ENCODE measurements at places on chromosomes 1 and 21.

GRCh38 chr1:22969304-22969709 lies 3.4 kb downstream of the LACTBL1 start:
- no peak for DNase-seq
- no peak overlapping the region for H3K27ac ChIP-seq
- H3K27me3 ChIP-seq, result peaks cover 9% of the 10 kb centered on the region
- no peaks in the 10 kb centered on the region for H3K4me1 ChIP-seq

GRCh38 chr1:153734396-153735089 lies 6.7 kb downstream of the INTS3 start:
- H3K27me3 ChIP-seq, result no peaks in the 10 kb centered on the region
- H3K36me3 ChIP-seq, result no peaks in the 10 kb centered on the region
- H3K4me1 ChIP-seq, result no peaks in the 10 kb centered on the region
- no peak for DNase-seq
- H3K4me3 ChIP-seq, result no peak overlapping the region

GRCh38 chr1:182563095-182563494 lies 26.0 kb downstream of the RNASEL start:
- H3K36me3 ChIP-seq, result no peaks in the 10 kb centered on the region
- no peak overlapping the region for H3K4me3 ChIP-seq
- no peaks in the 10 kb centered on the region for H3K4me1 ChIP-seq
- DNase-seq, result no peak

- no peak overlapping the region for H3K4me3 ChIP-seq
- no peak overlapping the region for H3K27ac ChIP-seq
- DNase-seq, result no peak
- no peaks in the 10 kb centered on the region for H3K36me3 ChIP-seq
- no peaks in the 10 kb centered on the region for H3K27me3 ChIP-seq
- H3K4me1 ChIP-seq, result no peaks in the 10 kb centered on the region
Measured at GRCh38 chr1:216665406-216665805, 57.8 kb downstream of the ESRRG start.

DNA sequence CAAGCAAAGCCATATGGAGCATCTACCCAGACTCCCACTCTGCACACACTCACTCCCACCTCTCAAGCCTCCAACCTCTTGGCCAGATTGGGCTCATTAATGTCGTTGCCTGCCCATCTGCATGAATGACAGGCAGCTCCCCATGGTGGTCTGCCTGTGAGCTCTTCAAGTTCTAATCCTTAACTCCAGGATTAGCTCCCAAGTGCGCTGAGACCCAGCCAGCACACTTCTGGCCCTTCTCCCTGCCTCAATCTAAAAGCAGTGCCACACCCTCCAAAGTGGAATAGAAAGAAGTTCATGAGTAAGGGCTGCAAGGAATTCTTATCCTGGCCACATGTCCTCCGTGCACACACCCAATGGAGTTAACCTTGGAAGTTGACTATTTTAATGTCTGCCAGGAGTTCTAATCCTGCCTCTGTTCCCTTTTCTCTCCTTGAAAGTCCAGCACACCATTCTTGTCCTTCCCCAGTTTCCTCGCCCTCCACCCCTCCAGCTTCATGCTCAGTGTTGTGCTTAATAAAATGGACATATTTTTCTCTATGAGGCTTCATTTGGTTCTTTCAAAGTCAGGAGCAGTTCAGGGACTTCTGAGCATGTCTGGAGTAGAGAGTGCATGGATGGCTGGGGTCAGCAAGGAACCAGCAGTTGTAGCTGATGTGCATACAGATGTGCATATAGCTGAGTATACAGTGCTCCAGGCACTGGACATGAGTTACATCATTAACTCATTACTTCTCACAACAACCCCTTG lies 30.1 kb downstream of the CAMK1G start:
- H3K4me1 ChIP-seq, result no peaks in the 10 kb centered on the region
- no peak for DNase-seq
- H3K27me3 ChIP-seq, result no peaks in the 10 kb centered on the region
- no peak overlapping the region for H3K27ac ChIP-seq
- no peaks in the 10 kb centered on the region for H3K36me3 ChIP-seq

DNA sequence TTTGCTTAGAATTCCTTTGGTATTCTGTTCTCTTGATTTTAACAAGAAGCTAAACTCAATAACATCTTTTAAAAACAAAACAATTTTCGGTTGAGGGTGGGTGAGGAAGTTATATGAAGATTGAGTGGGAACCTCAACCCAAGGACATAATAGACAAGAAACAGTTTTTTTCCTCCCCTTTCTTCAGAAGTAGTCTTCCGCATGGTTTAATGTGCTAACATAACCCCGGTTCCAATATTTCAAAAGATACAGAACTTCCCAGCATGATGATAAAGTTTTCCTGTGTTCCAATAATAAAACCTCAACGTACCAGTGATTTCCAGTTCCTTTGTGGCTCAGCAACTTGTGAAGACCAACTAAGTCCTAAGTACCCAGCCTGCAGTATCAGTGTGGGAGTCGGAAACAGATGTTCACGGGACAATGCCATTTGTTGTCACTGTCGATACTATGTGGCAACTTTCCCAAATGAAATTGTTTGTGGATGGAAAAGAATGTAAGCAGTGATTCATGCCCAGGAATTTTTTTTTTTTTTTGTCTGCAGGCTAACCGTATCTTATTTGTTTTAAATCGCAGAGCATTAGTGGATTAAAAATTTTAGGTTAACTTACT lies 48.5 kb downstream of the NR5A2 start:
- no peaks in the 10 kb centered on the region for H3K36me3 ChIP-seq
- no peaks in the 10 kb centered on the region for H3K27me3 ChIP-seq
- no peaks in the 10 kb centered on the region for H3K4me1 ChIP-seq
- H3K27ac ChIP-seq, result no peak overlapping the region
- DNase-seq, result no peak

DNA sequence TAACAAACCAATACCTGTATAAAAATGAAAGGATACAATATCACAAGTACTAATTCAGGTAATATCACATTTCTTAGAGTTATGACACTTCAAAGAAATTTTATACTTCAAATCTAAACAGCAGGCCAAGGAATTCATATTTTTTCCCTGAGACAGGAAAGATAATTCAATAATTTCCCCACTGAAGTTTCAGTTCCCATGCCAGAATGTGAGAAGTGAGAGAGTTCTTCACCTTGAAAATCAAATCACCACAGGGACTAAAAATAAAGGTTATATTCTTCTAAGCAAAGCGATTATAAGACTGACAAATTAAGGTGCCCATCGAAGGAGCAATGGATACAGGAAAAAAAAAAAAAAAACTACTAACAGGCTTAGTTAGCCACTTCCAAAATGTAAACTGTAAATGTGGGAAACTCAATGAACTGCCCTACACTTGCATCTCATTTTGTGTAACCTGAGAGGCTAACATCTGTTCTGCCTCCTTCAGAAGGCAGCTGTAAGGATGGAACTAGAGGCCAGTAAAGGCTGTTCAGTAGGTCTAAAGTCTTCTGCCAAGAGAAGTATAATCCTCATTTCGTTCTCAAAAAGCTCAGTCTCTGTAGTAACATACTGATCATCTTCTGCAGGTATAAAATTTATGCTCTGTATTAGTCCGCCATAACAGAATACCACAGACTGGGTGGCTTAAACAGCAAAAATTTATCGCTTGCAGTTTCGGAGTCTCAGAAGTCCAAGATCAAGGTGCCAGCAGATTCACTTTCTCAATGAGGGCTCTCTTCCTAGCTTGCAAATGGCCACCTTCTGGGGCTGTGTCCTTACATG lies 127.8 kb downstream of the RERE start:
- H3K27ac ChIP-seq, result no peak overlapping the region
- H3K36me3 ChIP-seq, result no peaks in the 10 kb centered on the region
- DNase-seq, result no peak
- H3K4me1 ChIP-seq, result no peaks in the 10 kb centered on the region

DNA sequence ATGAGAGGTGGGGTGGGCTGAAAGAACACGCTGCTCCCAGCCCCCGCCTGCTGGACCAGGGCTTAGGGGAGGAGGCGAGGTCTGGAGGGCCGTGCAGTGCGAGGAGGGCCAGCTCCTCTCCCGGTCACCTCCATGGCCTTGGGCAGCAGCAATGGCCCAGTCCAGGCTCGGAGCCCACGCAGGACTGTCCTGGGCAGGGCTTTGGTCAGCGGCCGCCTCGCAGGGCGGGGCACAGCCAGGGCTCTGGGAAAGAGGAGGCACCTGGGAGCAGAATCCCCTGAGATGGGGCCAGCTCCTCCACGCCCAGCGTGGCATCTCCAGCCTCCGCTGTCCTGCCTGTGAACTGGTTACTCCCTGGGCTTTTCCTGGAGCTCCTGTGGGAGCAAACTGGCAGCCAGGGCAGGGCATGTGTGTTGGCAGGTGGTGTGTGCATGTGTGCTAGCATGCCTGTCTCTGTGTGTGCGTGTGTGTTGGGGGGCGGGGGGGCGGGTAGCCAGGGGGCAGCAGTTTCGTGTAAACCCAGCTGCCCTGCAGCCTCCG lies 27.4 kb downstream of the ARHGEF16 start:
- H3K4me3 ChIP-seq, result no peak overlapping the region
- no peaks in the 10 kb centered on the region for H3K27me3 ChIP-seq
- no peaks in the 10 kb centered on the region for H3K36me3 ChIP-seq
- DNase-seq, result no peak
- H3K4me1 ChIP-seq, result no peaks in the 10 kb centered on the region

- H3K4me3 ChIP-seq, result no peak overlapping the region
- H3K36me3 ChIP-seq, result no peaks in the 10 kb centered on the region
- no peak overlapping the region for H3K27ac ChIP-seq
- no peaks in the 10 kb centered on the region for H3K27me3 ChIP-seq
- DNase-seq, result no peak
Measured at GRCh38 chr1:160844447-160845232, 18.0 kb downstream of the CD244 start.

DNA sequence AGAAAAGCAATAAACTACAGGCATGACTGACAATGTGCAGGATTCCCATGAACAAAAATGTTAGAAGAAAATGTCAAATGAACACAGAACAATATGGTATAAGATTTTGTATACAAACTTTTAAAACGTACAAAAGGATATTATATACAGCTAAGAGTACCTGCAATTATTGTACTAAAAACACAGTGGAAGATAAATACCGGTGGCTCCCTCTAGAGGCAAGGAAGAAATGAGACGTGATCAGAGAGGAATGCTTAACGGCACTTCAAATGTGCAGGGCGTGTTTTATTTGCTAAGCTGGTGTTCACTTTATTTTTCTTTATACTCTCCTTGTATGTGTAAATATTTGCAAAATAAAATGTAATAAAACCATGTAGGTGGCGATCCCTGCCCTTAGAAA lies 191.8 kb upstream of the SAMSN1 start:
- no peaks in the 10 kb centered on the region for H3K27me3 ChIP-seq
- H3K27ac ChIP-seq, result no peak overlapping the region
- H3K36me3 ChIP-seq, result no peaks in the 10 kb centered on the region
- H3K4me1 ChIP-seq, result no peaks in the 10 kb centered on the region
- peak; percentile 37 for DNase-seq
- no peak overlapping the region for H3K4me3 ChIP-seq
